ENCODE measurements at places on chromosomes 12 and 14. TPM values are rescaled to one million over a fixed set of nuclear protein-coding genes. Genes with fewer than 3 reads are reported as not detected.

RFLNA gene
- total RNA-seq = not detected

RTL1 gene
- 0.15 TPM for total RNA-seq

GALNT8 gene
- total RNA-seq = not detected

KRT72 gene
- not detected for total RNA-seq

LIN7A gene
- total RNA-seq = 0.55 TPM

CCDC196 gene
- total RNA-seq = not detected

PAPLN gene
- total RNA-seq = 5.5 TPM

CRIP2 gene
- total RNA-seq = 199 TPM

DPY19L2 gene
- 1.2 TPM for total RNA-seq

ACOT2 gene
- 42.3 TPM for total RNA-seq

PDZRN4 gene
- total RNA-seq = not detected

ISCA2 gene
- total RNA-seq = 44.2 TPM

INSM2 gene
- total RNA-seq = not detected

TAS2R31 gene
- total RNA-seq = not detected

SOAT2 gene
- total RNA-seq = 0.24 TPM

IL26 gene
- total RNA-seq = not detected

ARHGEF25 gene
- total RNA-seq = 5.1 TPM

SLC38A4 gene
- 0.08 TPM for total RNA-seq

CABP1 gene
- total RNA-seq = 0.26 TPM

LBHD2 gene
- total RNA-seq = 0.27 TPM

SDR9C7 gene
- not detected for total RNA-seq

VWF gene
- 0.17 TPM for total RNA-seq

NELL2 gene
- 0.11 TPM for total RNA-seq

FOXN4 gene
- 0.20 TPM for total RNA-seq

TAS2R9 gene
- total RNA-seq = not detected

GSG1 gene
- 0.30 TPM for total RNA-seq

SLC8B1 gene
- 9.7 TPM for total RNA-seq

FAM186B gene
- total RNA-seq = 0.19 TPM

ADAM21 gene
- total RNA-seq = not detected

CACNA2D4 gene
- total RNA-seq = not detected

HCAR1 gene
- total RNA-seq = not detected

RAD51AP1 gene
- total RNA-seq = 15.2 TPM

CKAP4 gene
- total RNA-seq = 84.2 TPM

ANKRD33 gene
- not detected for total RNA-seq

ADAMTS20 gene
- total RNA-seq = not detected

DIO3 gene
- total RNA-seq = not detected

ANGEL1 gene
- total RNA-seq = 6.7 TPM

FAM161B gene
- 1.5 TPM for total RNA-seq

SMIM41 gene
- total RNA-seq = not detected

GMFB gene
- 74.3 TPM for total RNA-seq

SALL2 gene
- 1.0 TPM for total RNA-seq

NYNRIN gene
- 0.23 TPM for total RNA-seq

RPGRIP1 gene
- 0.26 TPM for total RNA-seq

A2M gene
- total RNA-seq = 0.08 TPM
